ENCODE measurements at places on chromosomes 2 and 18.

DNA sequence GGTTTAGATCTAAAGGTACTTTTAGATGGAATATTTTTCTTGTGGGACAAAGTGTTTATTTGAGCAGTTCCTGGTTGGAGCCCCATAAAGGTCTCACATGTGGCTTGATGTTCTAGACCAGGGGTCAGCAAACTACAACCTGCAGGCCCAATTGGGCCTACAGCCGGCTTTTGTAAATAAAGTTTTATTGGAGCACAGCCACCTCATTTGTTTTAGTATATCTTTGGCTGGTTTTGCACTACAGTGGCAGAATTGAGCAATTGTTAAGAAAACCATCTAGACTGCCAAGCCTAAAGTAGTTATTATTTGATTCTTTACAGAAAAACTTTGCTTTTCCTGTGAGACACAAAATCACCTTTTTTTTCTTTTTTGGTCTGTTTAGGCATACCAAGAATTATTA is 41.6 kb downstream of the NDC80 start:
- H3K36me3 ChIP-seq = peaks cover 4% of the 10 kb centered on the region
- H3K4me1 ChIP-seq = no peaks in the 10 kb centered on the region
- no peak overlapping the region for H3K4me3 ChIP-seq
- H3K27me3 ChIP-seq = no peaks in the 10 kb centered on the region

- H3K36me3 ChIP-seq = no peaks in the 10 kb centered on the region
- no peak overlapping the region for H3K4me3 ChIP-seq
- no peak overlapping the region for H3K27ac ChIP-seq
- H3K27me3 ChIP-seq = no peaks in the 10 kb centered on the region
Measured at GRCh38 chr2:10196110-10196892, 73.8 kb downstream of the RRM2 start.

GRCh38 chr2:134336352-134336751 is 82.5 kb downstream of the MGAT5 start:
- H3K4me3 ChIP-seq = no peak overlapping the region
- no peaks in the 10 kb centered on the region for H3K36me3 ChIP-seq

DNA sequence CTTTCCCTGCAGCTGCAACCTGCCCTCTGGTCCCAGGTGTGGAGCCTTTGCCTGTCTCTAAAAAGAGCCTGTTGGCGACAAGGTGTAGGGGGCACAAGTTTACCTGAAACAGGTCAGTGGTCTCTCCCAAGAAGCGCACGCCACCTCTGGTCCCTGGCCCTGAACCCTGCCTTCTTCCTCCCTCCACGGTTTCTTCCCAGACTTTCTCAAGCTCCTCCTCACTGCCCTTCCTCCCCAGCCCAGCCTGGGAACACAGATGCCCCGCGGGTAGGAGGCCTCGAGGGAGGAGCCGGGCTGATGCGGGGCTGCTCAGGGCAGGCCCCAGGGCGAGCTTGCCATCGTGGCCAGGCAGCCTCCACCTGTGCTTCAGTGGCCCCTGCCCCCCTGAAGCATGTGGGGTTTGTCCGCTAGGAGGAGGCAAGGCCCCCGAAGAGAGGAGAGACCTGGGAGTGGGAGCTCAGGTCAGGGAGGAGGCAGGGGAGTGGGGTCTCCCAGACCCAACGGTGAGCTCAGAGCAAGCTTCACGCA is 89.5 kb downstream of the SMAD7 start:
- no peak overlapping the region for H3K27ac ChIP-seq
- no peak overlapping the region for H3K4me3 ChIP-seq
- H3K36me3 ChIP-seq = no peaks in the 10 kb centered on the region
- H3K4me1 ChIP-seq = peaks cover 26% of the 10 kb centered on the region
- DNase-seq = no peak

- DNase-seq = no peak
- H3K36me3 ChIP-seq = no peaks in the 10 kb centered on the region
- no peak overlapping the region for H3K4me3 ChIP-seq
- H3K27me3 ChIP-seq = no peaks in the 10 kb centered on the region
- no peak overlapping the region for H3K27ac ChIP-seq
Measured at GRCh38 chr2:134258684-134259388, 5.0 kb downstream of the MGAT5 start.

GRCh38 chr2:120239488-120240287 is 13.0 kb upstream of the RALB start:
- H3K27ac ChIP-seq = no peak overlapping the region
- no peaks in the 10 kb centered on the region for H3K36me3 ChIP-seq
- H3K4me3 ChIP-seq = no peak overlapping the region
- H3K4me1 ChIP-seq = no peaks in the 10 kb centered on the region
- 0 out of 2 replicates have a peak, but pooled peaks cover 2% of the 10 kb centered on the region for H3K27me3 ChIP-seq

GRCh38 chr2:11248-11941 is 34.9 kb downstream of the FAM110C start:
- no peak overlapping the region for H3K4me3 ChIP-seq
- no peak overlapping the region for H3K27ac ChIP-seq
- DNase-seq = peak; percentile 88
- H3K27me3 ChIP-seq = no peaks in the 10 kb centered on the region

DNA sequence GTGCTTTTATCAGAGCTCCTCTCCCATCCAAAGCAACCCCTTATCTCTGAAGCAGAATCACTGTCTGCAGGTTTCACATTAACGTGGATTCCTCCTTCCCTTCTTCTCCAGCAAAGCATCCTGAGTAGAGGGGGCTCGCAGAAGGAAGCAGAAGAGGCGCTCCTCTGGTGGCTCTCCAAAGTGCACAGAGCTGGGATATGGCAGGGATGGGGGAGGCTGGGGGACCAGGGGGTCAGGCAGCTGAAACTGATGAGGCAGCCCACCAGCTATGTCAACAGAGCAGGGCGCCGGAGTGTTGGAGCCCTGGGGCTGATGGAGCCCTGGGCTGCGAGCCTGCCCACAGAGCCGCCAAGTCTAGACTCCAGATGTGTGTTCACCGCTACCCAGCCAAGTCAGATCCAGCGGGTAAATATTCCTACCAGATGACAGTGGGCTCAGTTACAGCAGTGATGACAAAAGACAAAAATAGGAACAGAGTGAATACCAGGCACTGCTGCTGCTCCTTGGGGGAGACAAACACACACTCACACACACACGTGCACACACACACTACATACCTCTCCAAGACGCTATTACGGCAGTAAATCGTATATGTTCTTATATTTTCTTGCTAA is 678.3 kb upstream of the ID2 start:
- no peaks in the 10 kb centered on the region for H3K36me3 ChIP-seq
- H3K4me3 ChIP-seq = no peak overlapping the region
- no peak for DNase-seq
- H3K27me3 ChIP-seq = no peaks in the 10 kb centered on the region

DNA sequence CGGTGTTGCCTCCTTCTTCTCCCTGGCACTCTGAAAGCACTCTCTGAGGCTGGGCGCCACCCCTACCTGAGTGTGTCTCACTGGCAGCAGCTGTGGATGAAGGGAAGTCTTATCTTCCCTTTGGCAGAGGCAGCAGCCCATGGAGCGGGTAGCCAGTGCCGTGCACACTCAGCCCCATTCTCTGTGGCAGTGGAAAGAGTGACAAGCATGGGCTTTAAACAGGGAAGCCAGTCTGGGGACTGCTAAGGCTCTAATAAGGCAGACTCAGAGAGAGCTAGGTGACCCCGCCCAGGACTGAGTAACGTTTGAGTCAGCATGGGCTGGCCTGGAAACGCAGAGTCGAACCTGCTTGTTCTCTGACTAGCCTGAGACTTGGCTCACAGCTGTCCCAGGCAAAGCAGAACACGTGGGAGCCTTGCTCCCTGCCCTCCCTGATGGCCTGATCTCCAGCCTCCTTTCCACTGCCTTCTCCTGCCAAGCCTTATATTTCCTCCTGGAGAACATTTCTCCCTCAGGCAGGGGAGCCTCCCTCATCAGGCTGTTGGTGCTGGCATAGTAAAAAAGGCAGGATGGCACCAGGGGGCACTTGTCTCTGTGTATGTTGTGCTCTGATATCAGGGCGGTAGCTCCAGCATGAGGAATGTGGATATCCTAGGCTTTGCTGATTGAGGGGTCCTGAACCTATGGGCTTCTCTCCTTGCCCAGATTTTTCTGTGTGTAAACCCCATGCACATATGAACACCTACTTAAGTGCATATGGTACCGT is 93.9 kb upstream of the LGALSL start:
- no peaks in the 10 kb centered on the region for H3K36me3 ChIP-seq

GRCh38 chr2:137493261-137493660 is 471.0 kb upstream of the HNMT start:
- DNase-seq = no peak
- no peaks in the 10 kb centered on the region for H3K36me3 ChIP-seq
- no peaks in the 10 kb centered on the region for H3K27me3 ChIP-seq

DNA sequence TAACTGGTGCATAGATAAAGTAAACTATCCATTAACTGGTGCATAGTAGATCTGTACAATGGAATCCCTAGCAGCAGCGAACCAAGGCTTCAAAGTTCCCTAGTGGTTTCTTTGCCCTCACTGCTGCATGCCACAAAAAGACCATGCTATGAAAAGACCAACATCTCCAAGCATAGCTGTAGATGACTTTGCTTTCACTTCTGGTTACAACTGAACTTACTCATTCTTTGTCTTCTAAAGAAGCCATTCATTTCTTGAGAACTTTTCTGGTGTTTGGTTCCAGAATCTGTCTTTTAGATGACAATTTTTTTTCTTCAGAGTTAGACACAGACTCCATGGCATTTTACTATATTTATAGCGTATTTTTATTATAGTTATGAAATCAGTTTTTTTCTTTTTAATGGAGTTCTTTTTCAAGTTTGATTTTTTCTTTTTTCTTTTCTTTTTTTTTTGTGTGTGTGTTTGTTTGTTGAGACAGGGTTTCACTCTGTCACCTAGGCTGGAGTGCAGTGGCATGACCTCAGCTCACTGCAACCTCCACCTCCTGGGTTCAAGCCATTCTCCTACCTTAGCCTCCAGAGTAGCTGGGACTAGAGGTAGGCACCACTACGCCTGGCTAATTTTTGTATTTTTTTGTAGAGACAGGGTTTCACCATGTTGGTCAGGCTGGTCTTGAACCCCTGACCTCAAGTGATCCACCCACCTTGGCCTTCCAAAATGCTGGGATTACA is 63.6 kb downstream of the SLC35F5 start:
- H3K36me3 ChIP-seq = no peaks in the 10 kb centered on the region
- no peak overlapping the region for H3K27ac ChIP-seq
- no peak for DNase-seq
- no peak overlapping the region for H3K4me3 ChIP-seq
- no peaks in the 10 kb centered on the region for H3K27me3 ChIP-seq
- H3K4me1 ChIP-seq = no peaks in the 10 kb centered on the region

GRCh38 chr2:27019931-27020855 is 12.6 kb upstream of the TMEM214 start:
- no peak overlapping the region for H3K27ac ChIP-seq
- no peak for DNase-seq
- H3K4me1 ChIP-seq = peaks cover 3% of the 10 kb centered on the region
- no peaks in the 10 kb centered on the region for H3K27me3 ChIP-seq

DNA sequence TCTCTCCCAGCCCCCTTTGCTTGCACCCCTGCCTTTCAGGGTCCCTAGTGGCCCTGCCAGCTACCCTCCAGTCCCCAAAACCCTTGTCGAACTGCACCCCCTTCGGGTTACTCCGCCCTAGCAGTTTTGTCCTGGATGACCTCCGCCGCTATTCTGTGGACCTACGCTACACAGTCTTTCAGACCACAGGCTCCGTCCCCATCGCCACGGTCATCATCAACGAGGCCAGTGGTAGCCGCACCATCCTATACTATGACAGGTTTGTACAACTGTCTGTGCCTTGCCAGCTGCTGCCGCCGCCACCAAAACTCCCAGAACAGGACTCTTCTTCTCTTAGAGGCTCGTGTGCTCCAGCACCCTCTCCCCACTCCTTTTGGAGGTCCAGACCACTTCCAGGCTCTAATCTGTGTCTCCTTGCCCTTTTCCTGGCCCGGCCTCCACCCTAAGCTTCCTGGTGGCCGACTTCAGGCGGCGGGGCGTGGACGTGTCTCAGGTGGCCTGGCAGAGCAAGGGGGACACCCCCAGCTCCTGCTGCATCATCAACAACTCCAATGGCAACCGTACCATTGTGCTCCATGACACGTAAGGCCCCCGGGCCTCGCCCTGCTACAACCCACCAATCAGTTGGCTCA is 7.9 kb downstream of the KHK start:
- no peak for DNase-seq
- no peaks in the 10 kb centered on the region for H3K27me3 ChIP-seq
- no peaks in the 10 kb centered on the region for H3K36me3 ChIP-seq
- no peaks in the 10 kb centered on the region for H3K4me1 ChIP-seq
- H3K27ac ChIP-seq = no peak overlapping the region

- DNase-seq = peak; percentile 54
- no peaks in the 10 kb centered on the region for H3K27me3 ChIP-seq
- no peaks in the 10 kb centered on the region for H3K36me3 ChIP-seq
Measured at GRCh38 chr2:101162561-101163330, 11.6 kb upstream of the TBC1D8 start.

DNA sequence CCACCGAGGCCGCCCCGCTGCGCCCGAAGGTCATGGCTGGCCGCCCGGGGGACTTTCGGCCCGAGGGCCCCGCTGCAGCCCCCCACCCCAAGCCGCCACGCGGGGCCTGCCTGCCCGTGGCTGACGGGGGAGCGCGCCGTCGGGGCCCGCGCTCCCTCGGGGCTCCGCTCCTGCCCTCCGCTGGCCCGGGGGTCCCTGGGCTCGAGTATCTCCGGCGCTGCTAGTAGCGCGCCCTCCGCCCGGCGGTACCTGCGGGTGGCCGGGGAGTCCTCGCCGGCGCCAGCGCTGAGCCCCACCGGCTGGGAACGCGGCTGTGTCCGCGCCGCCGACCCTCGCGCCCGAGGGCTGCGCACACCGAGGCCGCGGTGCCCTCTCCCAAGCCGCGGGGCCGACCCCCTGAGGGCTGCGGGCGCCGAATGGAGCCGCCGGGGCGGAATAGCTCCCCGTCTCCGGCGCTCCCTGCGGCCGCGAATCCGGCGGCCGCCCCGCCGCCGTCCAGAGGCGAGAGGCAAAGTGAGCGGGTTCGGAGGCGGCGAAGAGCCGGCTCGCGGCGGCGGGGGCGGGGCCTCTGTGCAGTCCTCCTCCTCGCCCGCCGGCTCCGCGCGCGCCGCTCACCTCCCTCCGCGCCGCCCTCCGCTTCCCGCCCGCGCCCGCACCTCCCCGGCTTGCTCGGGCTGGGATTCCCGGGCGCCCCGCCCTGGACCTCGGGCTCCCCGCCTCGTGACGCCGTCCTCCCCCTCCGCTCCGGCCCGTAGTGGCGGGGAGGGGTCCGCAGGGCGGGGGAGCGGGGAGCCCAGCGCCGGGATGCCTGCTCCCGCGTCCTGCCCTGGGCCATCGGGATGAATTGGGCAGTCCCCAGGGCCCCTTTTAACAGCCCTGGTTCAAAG is at the start of gene KCNG3:
KCNG3 (minus strand) TSS at position 515 of the 887 bp plus-strand sequence; CDS start at position 34, 481 bp downstream.
- H3K27ac ChIP-seq = peak within 1 kb of the TSS; percentile 34
- H3K4me1 ChIP-seq = peaks cover 7% of the 10 kb centered on the region
- H3K36me3 ChIP-seq = no peaks in the 10 kb centered on the region
- peak; percentile 88 for DNase-seq
- H3K4me3 ChIP-seq = peak within 1 kb of the TSS; percentile 93
